ENCODE measurements at places on chromosomes 16 and 17. TPM values are rescaled to one million over a fixed set of nuclear protein-coding genes. Genes with fewer than 3 reads are reported as not detected.
A peak's percentile ranks its signal among the peaks of the same experiment; 100 is the strongest.

DNA sequence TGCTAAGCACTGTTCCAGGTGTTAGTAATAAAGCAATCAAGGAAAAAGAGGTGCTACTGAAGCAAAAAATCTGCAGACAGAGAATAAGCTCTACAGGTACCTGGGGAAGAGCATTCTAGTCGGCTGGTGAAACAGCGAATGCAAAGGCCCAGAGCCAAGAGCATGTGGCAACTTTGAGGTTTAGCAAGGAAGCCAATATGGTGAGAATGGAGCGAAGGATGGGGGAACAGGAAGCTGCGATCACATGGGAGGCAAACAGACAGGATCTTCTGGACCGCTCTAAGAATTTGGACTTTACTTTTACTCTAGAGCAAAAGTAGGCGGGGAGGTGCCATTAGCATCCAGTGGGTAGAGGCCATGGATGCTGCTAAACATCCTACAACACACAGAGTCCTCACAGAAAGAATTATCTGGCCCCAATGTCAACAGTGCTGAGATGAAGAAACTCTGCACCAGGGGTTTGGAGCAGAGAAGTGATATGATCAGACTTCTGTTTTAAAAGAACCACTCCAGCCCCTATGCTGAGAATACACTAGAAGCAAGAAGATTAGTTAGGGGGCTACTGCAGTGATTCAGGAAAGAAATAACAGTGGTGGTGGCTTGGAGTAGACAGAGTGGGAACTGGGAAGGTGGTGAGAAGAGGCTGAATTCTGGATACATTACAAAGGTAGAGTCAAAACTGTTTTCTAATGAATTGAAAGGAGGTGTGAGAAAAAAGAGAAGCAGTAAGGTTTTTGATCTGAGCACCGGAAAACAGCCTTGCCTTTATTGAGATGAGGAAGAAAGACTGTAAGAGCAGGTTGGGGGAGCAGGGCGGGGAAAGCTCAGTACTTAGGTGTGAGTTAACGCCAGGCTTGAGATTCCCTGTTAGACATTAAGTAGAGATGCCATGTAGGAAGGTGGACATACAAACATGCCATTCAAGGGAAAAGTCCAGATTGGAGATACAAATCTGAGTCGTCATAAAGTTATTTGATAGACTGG lies 11.0 kb downstream of the EFTUD2 start:
- DNase-seq: no peak

GRCh38 chr17:35895636-35896587 lies 15.8 kb upstream of the CCL5 start:
- peak; percentile 15 for DNase-seq

GRCh38 chr16:50688083-50688482 lies 5.3 kb upstream of the NOD2 start:
- DNase-seq: no peak

GRCh38 chr17:18161207-18162145 lies 22.2 kb upstream of the ALKBH5 start:
- DNase-seq: peak; percentile 58

- DNase-seq: no peak
Measured at GRCh38 chr17:67821871-67822367, 3.4 kb upstream of the BPTF start.

Gene EVPL
- total RNA-seq: not detected

Gene ALDH3A1
- total RNA-seq: not detected

Data from LHCN-M2 (cell line).